Stimulated activated CD4-positive, alpha-beta T cell treated with anti-CD3 and anti-CD28 coated beads, Interleukin-1b, Interleukin-23, amount 100 ng/mL, for 4 hours (primary cell): ENCODE measurements at places on chromosomes 12 and 14.

- no peak for DNase-seq
Observed at GRCh38 chr12:102633981-102634605, 153.7 kb upstream of the IGF1 start.

DNA sequence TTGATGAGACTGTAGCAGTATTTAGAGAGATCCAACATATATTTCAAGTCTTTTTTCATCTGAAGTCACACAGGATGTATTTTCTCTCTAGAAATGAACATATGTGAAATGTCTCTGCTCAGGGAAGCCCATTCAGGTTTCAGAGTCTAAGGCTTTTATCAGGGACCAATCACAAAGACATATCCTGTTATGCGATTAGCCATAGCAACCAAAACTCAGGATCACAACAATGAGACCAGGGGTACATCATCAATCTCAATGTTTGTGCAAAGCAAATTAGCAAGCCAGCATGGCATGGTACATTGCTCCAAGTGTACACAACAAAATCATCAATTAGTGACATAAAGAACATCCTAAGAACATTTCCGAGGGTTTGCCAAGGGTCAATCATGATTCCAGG is 99.2 kb upstream of the AMN1 start:
- DNase-seq: no peak

DNA sequence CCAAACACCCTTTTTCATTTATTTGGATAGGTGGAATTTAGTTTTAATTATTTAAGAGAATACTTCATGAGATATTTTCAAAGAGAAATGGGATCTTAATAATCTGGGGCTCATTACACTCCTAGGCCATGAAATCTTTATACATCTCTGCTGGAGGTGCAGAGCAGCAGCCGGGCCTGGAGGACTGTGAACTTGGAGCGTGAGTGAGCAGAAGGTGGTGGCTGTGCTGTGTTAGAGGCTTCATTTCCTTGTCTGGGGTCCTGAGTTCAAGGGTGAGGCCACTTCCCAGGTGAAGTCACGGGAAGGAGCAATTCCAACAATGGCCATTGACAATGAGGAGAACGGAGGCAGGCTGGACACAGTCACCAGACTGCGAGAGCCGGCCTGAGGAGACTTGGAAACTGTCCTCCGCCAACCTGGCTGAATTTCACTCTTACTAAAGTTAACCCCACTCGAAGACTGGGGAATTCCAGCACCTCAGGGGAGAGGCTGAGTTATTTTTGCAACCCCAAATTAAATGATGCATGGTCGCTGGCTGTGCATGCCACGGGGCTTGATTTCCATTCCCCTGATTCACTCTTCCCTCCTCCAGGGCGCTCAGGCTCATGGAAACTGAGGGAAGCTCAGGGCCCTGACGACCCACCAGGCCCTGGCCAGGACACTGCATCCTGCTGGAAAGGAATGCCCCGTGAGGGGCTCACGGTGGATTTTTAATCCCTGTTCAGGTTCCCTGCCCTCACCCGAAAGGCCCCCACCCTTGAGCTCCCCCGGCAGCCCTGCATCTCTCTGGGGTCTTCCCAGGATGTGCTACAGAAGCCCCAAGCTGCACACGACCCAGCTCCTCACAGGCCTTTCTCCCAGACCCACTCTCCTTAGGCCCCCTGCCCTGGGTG is 22.6 kb upstream of the TRAF3 start:
- DNase-seq: no peak

GRCh38 chr12:79451978-79452377 is 238.8 kb downstream of the PAWR start:
- DNase-seq: no peak

DNA sequence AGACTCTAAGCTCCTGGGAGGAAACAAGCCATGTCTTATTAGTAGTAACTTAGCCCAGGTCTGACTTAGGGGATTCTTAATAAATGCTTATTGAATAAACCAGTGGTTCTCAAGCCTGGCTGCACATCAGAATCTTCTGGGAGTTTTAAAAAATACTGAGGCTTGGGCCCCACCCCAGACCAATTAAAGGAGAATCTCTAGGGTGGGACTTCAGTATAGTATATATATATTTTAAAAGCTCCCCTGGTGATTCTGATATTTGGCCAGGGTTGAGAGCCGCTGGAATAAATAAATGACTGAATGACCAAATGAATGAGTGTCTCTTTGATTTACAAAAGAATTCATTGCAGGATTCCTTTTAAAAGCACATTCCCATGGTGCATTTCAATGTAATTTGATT is 151.5 kb upstream of the GSC start:
- DNase-seq: no peak

DNA sequence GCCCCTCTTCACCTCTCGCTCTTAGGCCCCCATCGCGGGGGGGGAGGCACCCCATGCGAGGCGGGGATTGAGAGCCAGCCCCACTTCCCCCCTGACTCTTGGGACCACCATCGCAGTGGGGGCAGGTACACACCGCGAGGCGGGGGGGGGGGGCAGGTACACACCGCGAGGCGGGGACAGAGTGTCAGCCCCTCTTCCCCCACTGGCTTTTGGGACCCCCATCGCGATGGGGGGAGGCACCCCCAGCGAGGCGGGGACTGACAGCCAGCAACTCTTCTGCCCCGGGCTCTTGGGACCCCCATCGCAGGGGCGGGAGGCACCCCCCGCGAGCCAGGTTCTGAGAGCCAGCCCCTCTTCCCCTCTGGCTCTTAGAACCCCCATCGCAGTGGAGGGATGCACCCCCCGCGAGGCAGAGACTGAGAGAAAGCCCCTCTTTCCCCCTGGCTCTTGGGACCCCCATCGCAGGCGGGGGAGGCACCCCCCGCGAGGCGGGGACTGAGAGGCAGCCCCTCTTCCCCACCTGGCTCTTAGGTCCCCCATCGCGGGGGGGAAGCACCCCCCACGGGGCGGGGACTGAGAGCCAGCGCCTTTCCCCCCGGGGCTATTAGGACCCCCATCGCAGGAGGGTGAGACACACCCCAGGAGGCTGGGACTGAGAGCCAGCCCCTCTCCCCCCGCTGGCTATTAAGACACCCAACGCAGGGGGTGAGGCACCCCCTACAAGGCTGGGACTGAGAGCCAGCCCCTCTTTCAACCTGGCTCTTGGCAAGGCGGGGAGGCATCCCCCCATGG is 196.5 kb upstream of the PZP start:
- no peak for DNase-seq

GRCh38 chr14:88935083-88935482 is 110.6 kb downstream of the TTC8 start:
- DNase-seq: no peak

DNA sequence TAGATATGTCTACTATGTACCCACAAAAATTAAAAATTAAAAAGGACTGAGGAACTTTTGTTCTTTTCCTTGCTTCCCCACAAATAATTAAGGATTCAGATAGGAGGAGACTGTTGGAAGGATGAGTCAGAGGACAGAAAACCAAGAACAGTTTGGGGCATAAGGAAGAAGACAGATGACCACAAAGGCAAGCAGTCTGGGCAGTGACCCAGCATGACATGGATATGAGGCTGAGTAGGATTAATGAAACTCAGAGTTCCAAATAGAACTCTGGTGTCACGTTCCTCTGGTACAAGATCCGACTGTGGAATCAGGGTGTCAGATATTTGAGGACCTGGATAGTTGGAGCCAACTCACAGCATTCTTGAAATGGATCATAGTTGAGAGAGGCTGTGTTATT is 89.3 kb upstream of the SLC38A4 start:
- no peak for DNase-seq

DNA sequence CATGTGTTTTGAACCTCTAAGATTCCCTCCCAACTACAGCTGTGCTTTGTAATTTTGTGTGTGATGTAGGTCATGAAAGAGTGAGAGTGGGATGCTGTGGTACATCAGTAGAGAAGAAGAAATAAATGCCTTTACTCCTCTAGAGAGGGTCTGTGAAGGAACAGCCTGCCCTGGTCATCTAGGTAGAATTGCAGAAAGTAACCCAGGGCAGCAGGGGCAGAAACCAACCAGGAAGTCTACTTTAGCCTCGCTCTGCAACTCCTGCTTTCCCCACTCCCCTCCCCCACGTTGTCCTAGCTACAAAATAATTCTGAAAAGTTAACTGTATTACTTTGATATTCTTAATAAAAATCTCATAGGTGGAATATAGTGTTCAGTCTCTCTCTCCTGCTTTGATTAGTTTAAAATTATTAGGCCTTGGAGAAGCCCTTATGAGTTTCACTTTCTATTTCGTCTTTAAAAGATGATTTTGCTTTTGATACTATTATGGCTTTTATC is 7.5 kb downstream of the TBK1 start:
- DNase-seq: no peak

- DNase-seq: peak; percentile 15
Observed at GRCh38 chr12:54259194-54260011, 20.5 kb downstream of the CBX5 start.

DNA sequence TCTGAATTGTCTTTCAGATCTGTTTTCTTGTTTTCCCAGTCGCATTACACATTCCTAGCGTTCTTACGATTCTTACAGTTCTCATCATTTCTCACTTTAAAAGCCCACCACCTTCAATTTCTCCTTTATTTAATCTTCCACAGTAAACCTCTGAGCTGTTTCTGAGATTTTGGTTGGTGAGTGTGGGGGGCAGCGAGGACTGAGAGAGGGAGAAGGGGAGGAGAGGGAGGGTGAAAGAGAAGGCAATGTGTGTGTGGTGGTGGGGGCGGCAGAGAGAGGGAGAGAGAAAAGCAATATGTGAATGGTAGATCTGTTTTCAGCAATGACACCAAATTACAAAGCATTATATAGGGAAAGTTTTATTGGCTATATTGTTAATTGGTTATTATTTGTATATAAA is 282.6 kb downstream of the SOX5 start:
- no peak for DNase-seq

DNA sequence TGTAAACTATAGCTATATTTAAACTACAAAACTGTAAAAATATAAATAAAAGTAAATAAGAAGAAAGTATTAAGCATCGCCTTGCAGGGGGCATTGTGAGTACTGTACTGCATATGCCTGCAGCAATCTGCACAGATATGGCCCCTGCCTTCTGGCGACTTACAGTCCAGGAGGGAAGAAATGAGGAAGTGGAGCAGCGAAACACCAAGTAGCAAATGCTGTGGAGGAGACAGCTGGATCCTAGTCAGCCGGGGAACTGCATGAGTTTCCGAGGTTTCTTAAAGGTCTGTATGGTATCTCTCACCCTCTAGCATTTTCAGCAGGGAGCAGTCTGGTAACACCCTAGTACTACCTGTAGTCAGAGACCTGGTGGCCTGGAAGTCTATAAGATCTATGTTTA is 256.9 kb downstream of the CACNA1C start:
- DNase-seq: no peak

- no peak for DNase-seq
Observed at GRCh38 chr12:92629349-92630065, 73.3 kb upstream of the PLEKHG7 start.

DNA sequence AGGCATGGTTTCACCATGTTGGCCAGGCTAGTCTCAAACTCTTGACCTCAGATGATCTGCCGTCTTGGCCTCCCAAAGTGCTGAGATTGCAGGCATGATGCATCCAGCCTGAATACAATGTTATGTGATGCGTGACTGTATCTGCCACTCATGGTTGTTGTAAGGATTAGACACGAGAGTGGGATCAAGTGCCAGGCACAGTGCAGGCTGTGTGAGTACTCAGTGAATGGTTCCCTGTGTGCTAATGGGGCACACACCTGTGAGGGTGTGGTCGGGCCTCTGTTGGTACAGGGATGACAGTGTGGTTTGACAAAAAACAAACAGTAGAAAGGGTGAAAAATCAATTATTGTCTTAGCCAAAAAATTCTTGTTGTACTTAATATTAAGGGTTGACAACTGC is 61.8 kb downstream of the TECPR2 start:
- no peak for DNase-seq

GRCh38 chr14:99579903-99580571 is 24.0 kb downstream of the CCDC85C start:
- DNase-seq: no peak

DNA sequence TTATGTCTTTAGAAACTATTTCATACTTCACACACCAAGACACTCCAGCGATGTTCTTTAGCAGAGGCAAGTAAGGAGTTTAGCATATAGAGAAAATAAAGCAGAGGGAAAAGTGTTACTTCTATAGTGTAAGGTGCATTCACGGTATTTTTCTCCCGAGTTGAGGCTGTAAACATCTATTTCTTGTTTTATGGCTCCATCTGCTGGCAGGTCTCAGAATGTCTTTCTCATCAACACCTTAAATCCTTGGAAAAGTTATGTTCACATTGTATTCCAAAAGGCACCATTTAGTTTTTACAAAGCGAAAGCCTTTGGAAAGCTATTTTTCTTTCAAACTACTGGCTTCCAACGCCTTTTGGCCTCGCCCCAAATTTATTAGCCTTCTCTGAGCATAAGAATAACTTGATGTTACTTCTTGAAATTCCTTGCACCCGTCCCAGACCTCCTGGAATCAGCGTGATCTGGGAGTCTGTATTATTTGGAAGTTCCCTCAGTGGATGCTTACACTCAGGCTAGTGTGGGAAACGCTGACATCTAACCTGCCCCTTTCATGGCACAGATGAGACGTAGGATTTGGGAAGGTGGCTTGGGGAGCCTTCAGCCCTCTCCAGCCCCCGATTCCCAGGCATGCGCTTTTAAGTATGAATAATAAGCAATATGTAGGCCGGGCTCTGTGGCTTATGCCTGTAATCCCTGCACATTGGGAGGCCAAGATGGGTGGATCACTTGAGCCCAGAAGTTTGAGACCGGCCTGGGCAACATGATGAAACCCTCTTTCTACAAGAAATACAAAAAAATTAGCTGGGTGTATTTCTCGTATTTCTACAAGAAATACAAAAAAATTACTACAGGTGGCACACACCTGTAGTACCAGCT is 1.9 kb upstream of the PIWIL1 start:
- peak; percentile 30 for DNase-seq

DNA sequence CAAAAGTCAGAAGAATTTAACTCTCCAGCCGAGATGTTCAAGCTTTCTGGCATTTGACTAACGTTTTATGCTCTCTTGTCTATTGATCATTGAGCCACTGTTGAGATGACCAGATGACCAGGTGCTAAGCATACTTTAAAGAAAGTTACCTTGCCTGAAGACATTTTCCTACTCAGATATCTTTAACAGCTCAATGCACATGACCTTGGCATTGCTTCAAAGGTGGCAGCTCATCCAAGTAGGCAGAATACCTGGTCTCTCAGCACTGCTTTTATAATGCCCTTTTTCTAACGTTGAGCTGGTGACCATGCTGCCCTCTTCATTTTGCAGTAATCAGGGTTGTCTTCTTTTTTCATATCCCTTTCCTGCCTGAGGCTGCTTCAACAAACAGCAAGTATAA is 358.1 kb downstream of the RAD51B start:
- no peak for DNase-seq

DNA sequence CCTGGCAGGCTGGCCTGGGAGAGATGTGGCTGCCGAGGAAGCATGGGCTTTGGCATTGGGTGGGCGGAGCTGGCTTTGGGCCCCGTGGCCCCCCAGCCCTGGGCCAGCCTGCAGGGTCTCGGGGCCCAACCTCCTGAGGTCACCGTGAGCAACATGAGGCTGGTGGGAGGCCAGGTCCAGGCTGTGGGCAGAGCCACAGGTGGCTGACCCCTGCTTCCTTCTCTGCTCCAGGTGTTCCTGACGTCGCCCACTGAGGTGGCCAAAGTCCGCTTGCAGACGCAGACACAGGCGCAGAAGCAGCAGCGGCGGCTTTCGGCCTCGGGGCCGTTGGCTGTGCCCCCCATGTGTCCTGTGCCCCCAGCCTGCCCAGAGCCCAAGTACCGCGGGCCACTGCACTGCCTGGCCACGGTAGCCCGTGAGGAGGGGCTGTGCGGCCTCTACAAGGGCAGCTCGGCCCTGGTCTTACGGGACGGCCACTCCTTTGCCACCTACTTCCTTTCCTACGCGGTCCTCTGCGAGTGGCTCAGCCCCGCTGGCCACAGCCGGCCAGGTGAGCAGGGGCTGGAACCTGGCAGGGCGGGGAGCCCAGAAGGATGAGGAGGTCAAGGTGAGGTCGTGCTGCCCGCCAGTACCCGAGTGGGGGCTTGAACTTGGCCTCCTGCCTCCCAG is 5.5 kb downstream of the SLC25A47 start:
- no peak for DNase-seq
